CD8-positive, alpha-beta memory T cell (primary cell): ENCODE measurements at places on chromosomes 1 and 21. TPM values are rescaled to one million over a fixed set of nuclear protein-coding genes. Genes with fewer than 3 reads are reported as not detected.

- DNase-seq: no peak
Measured at GRCh38 chr1:115277276-115277675, 60.8 kb downstream of the NGF start.

Gene OR6N1
- not detected for total RNA-seq

GRCh38 chr1:42788021-42788420 is 3.2 kb downstream of the TMEM269 start:
- DNase-seq: no peak

GRCh38 chr21:37787456-37787855 is 128.8 kb downstream of the KCNJ6 start:
- DNase-seq: no peak

GRCh38 chr1:246919902-246920301 is 11.8 kb downstream of the AHCTF1 start:
- DNase-seq: no peak

- DNase-seq: no peak
Measured at GRCh38 chr1:226428791-226429461, 21.0 kb upstream of the PARP1 start.

Gene DCDC2B
- total RNA-seq: 0.11 TPM

Gene LGR6
- total RNA-seq: 0.40 TPM

DNA sequence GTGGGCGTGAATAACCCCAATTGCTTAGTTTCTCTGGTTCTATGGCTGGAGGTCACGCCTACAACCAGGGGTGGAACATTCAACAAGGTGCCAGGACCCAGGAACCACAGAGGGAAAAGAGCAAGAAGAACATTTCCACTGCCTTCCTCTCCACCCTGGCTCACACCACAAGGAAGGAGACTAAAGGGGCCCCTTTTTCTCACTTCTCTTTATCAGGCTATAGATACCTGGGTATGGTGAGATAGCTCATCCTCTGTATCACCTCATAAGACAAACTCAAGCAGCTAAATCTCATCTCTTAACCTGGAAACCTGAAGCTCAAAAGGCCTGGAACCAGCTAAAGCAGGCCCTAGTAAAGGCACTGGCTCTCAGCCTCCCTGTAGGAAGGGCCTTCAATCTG is 438.8 kb upstream of the OLFM3 start:
- DNase-seq: no peak

Gene TMEM269
- 0.20 TPM for total RNA-seq

GRCh38 chr1:18064534-18064933 is 43.1 kb upstream of the IGSF21 start:
- no peak for DNase-seq

DNA sequence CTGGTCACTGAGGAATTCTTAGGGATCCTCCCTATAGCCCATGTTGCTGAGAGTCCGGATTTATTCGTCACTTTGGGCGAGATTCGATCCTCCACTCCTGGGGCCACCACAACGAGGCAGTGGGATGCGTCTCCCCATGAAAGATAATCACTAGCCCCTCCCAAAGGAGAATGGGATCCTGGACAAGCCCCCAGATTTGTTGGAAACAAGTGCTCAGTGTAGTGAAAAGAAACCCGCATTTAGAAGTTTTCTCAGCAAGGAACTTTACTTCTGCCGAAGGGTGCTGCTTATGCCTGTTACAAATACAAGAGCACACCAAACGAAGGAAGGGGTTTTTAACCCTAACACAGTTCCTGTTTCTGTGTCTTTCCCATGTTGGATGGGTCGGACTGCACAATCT is 83.3 kb downstream of the ZFYVE9 start:
- DNase-seq: no peak

DNA sequence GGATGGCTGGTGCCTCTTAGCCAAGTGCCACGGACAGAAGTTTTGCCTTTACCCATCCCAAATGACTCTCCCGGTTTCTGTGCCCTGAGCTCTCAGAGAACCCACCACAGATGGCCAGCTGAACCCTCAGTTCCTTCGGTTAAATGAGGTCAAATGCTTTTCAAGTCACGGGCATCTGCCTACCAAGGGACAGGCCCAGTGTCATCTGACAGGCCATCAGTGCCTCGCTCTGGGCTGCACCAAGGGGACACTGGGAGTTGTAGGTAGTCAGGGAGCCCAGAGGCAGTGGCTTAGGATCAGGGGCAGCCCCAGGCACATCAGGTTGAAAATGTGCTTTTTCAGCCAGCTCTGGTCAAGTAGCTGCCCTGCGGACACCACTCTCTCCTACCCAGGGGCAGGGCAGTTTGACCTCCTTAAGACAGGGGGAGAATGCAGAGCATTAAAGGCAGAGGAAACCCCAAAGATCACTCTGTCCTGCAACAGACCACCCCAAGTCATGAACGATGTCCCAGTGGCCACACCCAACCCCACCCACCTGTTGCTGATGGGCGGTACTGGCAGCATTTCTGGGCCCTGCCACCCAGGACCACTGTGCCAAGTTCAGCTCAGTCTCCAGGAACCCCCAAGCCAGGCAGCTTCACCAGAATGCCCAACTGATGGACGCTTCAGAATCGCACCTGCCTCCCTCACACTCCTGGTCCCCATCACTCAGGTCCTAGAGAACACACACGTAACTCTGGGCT is 60.7 kb downstream of the CASZ1 start:
- no peak for DNase-seq

GRCh38 chr1:244451539-244451950 is at the start of gene ADSS2:
ADSS2 (minus strand) TSS chr1:244451909; CDS start chr1:244451817, 92 bp downstream.
- no peak for DNase-seq

Gene CHODL
- not detected for total RNA-seq

DNA sequence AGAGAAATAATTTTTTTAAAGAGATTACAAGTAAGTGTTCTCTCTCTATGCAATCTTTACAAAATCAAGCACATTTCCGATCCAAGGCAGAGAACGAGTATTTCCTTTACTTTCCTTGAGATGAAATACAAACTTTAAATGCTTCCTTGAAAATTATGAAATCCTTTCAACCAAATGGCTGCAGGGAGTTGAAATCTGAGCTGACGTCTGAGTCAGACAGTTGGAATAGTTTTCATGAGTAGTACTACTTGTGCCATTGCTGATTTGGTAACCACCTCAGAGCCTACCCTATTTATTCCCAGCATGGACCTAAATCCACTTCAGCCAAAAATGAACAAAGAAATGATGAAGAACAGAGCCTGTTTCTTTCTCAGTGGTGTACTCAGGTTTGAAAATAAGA is 183.6 kb downstream of the GIPC2 start:
- no peak for DNase-seq

Gene C1orf94
- not detected for total RNA-seq

Gene G0S2
- 4.5 TPM for total RNA-seq

Gene F5
- total RNA-seq: 72.2 TPM

- DNase-seq: no peak
Measured at GRCh38 chr1:171563675-171564074, 58.4 kb upstream of the MYOCOS start.

GRCh38 chr1:43331688-43332087 is 5.9 kb upstream of the MPL start:
- no peak for DNase-seq

Gene BLACAT1
- not detected for total RNA-seq

- no peak for DNase-seq
Measured at GRCh38 chr1:61190618-61191432, 108.5 kb downstream of the NFIA start.

DNA sequence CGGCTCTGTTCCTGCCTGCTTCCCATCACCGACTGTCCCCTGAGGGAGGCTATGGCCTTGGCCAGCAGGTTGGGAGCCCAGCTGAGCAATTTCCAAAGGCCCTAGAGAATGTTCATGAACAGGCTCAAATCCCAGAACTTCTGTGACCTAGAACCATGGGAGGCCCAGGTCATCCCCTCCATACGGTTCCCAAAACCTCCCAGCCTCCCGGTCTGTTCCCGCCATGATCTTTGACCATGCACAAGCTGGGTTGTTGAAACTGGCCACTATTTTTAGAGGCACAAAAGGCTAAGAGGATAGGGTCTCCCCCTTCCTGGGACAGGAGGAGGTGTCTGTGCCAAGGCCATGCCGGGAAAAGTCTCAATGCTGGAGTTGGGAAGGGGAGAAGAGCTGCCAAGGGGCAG is 27.5 kb downstream of the EPHA2 start:
- DNase-seq: no peak

Gene SCAMP3
- 152 TPM for total RNA-seq

DNA sequence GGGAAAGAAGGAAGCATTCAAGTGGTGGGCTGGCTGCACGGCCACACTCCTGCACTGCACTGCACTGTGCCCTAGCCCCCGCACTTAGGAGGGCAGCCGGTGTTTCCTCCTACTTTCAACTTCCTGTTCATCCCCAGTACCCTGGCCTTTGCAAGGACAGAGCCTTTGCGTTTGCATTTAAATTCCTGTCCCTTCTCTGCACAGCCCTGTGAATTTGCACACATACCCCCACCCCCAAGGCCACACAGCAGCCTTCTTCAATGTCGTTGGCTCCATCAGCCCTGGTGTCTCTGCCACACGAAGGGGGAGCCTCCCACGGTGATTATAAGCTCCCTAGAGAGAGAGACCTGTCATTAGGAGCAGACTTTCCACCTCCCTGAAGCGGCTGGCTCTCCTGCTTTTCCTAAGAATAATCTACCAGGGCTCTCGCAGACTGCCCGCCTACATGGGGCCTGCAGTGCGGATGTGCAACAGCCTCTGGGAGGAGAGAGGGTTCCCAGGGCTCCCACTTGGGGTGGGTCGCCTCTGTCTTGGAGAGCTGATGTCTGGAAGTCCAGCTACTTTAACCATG is 13.2 kb upstream of the SLC45A3 start:
- no peak for DNase-seq

DNA sequence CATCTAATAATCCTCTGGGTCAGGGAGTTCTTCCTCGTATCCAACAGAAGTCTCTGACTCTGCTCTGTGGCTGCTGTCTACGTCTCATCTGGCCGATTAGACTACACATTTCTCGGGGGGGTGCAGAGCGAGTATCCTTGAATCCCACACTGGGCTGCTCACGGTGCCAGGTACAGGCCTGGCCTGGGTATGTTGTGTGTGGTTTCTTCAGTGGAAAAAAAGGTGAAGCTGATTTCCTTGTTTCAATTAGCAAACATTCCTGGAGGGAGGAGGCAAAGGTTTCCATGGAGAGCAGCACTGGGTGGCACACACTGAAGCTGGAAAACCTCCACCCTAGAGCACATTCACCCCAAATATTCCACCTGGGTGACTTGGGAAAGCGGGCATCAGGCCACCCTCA is 2.0 kb upstream of the RAB7B start:
- no peak for DNase-seq

DNA sequence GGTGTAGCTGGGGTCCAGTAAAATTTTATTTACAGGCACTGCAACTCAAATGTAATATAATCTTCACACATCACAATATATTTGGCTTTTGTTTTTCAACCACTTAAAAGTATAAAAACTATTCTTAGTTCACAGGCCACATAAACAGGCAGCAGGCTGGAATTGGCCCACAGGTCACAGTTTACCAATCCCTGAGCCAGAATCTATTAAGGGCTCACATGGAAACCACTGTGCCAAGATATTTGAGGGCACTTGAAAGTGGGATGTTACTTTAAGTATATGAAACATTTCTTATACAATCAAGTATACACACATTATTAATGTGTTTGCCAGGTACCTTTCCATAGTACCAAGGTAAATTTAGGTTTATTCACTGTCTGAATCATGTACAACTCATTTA is 71.9 kb upstream of the PRDX6 start:
- no peak for DNase-seq

GRCh38 chr1:111821121-111821745 is 65.5 kb downstream of the DDX20 start:
- DNase-seq: no peak

GRCh38 chr1:6577831-6578525 is 1.8 kb upstream of the ZBTB48 start:
- DNase-seq: no peak

Gene THEM5
- total RNA-seq: not detected

DNA sequence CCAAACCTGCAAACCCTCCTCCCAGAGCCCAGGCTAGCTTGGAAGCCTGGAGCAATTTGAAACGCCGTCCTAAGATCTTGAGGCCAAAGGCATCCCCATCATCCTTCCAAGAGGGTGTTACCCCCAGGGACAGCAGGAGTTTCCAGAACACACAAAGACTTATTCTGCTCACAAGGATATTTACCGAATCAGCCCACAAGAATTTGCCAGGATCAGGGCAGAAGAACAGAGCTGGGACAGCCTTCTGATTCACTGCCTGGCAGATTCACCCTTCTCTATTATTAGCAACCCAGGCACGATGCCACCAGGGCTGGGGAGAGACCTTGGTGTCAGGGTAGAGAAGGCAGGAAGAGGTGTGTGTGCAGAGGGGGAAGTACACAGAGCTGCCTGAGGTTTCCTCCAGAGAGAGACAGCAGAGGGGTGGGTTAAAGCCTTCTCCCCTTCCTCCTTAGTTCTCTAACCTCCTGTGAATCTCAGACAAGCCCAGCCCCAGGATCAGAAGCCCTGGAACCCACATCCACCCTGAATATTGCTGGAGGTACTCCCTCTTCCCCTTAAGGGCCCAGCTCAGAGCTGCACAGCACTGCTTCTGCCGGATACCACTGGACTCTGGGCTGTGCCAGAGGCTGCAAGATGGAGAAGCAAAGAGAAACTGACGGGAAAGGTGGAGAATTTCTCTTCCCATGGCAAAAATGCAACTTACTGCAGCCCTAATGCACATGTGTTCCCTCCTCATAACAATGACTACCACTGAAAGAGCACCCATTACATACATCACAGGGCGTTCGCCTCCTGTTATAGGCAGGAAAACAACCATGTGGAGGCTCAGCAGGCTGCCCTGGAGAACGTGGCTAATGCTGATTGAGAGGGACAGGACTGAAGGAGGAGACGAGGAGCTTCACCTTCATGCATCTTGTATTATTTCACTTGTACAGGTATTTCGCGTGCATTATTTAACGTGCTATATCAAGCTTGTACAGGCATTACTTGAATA is 61.8 kb downstream of the ITPKB start:
- peak; percentile 82 for DNase-seq

DNA sequence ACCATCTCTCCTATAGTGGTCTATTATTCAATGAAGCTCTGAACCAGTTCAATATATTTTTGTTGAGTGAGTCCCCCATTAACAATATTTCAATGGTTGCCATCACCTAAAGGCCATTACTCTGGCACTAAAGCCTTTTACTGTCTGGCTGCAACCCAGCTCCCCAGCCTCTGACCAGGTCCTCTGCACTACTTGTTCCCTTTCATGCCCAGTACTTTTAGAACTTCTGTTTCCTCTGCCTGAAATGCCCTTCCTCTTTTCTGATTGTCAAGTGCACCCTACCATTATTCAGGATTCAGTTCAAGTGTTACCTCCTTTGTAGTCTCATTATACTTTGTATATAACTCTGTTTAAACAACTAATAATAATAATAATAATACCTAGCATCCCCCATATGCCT is 30.4 kb upstream of the ZFYVE9 start:
- no peak for DNase-seq

Gene GJB4
- total RNA-seq: not detected

Gene SLC35F3
- 7.8 TPM for total RNA-seq

DNA sequence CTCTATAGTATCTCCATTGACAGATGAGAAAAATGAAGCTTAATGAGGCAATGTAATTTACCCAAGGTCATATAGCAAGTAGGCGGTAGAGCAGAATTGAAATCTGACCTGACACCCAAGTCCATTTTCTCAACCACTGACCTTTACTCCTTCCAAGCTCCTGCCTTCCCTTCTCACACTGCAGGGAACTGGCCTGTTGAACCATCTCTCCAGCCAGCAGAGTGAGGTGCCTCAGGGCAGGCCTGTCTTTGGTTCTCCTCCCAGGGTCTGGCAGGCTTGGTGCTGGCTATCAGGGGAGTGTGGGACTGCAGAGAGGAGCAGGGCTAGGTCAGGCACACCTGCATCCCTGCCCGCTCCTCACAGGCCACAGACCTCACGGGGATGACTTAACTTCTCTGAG is 126.8 kb downstream of the BEND5 start:
- no peak for DNase-seq

Gene STIL
- 18.4 TPM for total RNA-seq

GRCh38 chr1:155018617-155019348 is 14.8 kb downstream of the DCST2 start:
- no peak for DNase-seq
